ENCODE measurements at places on chromosomes 2 and 18.

- DNase-seq: no peak
These were observed 71.1 kb upstream of the SESTD1 start for GRCh38 chr2:179335732-179336131.

DNA sequence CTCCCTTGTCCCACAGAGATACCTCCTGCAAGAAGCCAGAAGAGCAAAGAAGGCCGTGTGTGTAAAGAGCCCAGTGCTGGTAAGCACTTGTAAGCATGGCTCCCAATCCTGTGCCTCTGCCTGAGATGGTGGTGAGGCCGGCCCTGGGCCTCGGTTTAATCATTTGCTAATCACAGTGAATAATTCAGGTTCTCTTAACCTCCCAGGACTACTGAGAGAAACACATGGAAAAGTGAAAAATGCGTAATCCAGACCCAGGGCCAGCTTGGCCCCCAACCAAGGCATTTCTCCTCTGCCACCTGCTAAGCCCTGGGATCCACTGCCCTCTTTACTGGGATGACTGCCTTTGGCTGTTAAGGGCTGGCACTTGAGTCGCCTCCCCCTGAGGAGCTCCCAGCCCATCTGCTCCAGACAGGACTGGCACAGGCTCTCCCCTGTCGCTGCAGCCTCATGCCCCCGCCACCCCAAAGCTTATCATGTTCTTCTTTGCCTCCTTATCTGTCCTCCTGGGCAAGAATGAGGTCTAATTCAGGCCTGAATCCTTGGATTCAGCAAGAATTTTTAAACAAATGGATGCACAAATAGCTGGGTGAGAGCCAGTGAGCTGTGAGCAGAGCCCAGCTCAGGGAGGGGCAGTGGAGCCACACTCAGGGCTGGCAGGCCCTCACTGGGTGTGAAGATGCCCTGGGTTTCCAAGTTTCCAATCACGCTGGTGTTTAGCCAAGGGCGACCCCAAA lies 193.9 kb upstream of the HS6ST1 start:
- DNase-seq: no peak

- no peak for DNase-seq
These were observed 2.8 kb upstream of the ECEL1 start for GRCh38 chr2:232490221-232491138.

DNA sequence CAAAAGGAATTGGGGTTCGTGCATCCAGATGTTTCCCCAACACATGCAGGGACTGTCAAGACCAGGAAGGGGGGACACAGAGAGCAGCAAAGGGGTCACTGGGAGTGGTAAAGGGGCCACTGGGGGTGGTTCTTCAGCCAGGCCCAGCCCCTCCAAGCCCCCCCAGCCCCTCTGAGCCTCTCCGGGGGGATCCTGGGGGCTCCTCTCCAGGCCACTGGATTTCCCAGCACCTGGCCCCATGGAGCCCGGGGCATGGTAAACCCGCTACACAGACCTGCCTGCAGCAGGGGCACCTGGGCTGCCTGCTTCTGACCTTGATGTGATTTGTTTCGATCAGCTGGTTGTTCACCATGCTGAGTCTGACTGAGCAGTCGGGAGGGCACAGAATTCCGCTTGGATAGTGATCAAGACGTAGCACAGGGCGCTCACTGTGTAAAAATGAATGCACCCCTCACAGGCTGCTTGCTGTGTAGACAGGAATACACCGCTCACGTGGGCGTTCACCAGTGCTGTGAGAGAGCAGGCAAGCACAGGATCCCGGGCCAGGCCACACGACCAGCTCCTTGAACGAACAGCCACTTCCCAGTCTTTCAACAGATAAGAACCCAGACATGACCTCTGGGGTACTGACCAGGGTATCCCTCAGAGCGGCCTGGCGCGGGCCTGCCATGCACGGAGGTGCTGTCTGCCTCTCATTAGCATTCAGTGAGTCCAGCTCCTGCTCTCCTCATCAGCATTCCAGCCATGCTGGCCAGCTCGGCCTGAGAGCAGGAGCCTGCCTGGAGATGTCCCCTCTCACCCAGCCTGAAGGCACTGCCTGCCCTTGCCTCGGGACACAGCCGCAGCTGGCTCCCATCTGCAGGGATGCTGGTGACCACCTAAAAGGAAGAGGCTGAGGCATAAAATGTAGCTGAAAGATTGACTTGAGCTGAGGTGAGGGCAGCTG lies 73.3 kb upstream of the OTOS start:
- DNase-seq: no peak

DNA sequence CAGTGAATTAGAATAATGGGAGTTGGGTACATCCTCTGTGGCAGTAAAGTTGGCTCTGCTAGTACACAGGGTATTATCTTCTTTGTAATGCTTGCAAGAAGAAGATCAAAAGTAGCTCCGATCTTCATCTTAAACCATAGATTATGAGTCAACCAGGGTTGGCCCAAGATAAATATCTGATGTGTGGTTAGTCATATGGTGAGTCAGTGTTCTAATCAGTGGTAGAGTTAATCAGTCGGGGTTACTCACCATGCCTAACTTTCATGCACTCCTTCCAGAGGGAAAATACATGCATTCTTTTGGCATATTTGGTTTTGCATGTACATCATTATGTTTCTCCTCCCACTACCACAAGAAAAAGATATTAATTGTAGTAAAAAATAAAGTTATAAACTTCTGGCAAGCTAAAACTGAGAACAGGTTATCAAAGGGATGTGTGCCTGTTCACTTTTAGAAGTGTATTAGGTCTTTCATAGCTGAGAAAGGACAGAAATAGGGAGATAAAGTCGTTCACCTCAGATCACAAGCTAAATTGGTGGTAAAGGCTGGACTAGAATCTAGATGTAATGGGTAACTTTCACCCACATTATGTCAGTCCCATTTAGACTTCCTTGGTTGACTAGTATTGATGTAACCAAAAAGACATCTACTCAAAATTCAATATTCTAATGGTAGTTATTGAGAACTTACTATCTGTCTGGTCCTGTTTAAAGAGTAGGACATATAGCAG lies 684.4 kb downstream of the IRS1 start:
- DNase-seq: no peak

DNA sequence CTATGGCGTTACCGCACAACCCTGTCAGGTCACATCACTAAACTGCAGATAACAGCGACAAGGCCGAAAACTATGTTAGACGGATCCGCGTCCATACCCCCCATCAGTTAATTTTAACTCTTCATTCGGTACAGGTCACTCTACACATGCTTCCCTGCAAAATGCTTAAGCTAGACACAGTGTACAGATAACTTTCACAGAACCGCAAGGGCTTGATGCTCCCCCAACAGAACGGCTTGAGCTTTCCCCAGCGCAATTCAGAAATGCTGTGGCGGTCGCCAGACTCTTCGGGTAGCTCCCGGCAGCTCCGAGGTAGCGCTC lies 283 bp upstream of the RBBP8 start:
- DNase-seq: no peak

GRCh38 chr2:88188748-88189147 lies 18.6 kb downstream of the THNSL2 start:
- no peak for DNase-seq

DNA sequence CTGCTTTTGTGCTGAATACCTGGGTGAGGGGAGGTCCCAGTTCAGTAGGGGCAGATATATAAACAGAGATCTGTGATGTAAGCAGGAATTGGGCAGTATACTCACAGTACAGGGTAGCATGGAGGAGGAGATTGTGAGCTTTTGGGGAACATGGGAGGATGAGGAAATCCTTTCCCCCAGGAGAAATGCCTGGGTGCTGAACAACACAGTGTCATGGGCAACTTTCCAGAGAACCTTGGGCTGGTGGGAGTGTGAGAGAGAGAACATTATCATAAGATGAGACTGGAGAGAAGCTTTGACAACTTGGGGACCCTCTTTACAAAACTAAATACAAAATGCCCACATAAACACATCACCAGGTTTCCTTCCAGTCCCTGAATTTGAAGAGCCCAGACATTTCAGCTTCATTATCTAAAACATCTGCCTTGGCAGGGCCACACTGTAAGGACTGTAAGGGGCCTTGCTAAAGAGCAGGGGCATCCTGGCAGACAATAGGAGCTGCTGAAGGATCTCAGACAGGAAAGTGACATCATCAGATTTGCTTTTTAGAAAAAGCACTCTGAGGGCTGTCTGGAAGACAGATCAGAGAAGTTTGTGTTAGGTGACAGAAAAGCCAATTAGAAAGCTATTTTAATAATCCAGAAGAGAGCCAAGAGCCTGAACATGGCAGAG lies 303.1 kb upstream of the FBXO11 start:
- no peak for DNase-seq

DNA sequence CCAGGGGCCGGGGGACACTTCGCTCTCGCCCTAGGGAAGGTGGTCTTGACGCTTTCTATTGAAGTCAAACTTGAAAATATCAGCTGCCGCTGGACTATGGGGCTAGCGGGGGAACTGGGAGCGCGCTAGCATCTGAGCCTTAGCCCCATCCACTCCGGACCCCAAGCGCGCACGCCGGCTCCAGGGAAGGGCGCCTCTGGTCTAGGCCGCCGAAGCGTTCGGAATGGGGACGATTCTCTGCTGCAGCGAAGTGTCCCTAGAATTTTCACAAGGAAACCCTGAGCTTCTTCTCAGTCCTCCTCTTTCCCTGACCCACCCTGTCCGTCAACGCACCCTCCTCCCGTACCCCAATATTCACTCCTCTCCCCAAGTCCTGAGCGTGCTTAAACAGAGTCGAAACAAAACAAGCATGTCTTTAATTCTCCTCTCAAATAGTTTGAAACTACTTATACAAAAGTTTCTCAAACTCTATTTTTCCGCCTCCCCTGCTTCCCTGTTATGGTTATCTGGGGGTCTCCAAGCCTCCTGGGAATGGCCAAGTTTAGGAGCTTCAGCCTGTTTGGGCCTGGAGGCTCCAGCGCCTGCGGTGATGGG lies 5.0 kb downstream of the RAX start:
- DNase-seq: no peak

GRCh38 chr2:223251656-223252229 lies 199.8 kb downstream of the KCNE4 start:
- no peak for DNase-seq

DNA sequence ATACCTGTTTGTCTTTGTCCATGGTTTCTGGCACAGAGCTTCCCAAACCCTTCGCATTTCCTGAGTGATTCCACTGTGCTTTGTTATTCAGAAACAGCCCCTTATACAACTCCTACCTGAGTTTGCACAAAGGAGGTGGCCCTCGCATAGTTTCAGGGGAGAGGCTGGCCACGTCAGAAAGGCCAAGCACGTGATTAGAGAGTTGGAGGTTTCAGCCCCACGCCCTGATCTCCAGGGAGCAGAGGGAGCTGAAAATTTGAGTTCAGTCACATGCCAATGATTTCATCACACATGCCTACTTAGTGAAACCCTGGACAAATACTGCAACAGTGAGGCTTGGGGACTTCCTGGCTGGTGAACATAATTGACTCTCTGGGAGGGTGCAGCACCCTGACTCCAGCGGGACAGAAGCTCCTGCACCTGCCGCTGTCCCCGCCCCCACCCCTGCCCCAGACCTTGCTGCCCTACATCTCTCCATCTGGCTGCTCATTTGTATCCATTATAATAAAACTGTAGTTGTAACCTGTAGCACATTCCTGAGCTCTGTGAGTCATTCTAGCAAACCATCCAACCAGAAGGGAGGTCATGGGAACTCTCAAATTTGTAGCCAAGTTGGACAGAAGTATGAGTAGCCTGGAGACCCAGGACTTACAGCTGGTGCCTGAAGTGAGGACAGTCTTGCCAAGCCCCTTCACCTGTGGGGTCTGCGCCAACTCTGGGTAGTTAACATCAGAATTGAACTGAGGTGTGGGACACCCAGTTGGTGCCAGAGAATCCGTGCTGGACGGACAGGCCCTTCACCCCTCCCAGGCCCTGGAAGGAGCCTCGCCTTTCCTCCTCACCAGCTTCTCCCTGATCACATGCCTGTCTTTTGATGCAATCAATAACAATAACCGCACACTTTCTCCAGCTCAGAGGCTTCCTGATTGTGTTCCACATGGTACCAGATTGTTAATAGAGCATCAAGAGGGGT lies 224.3 kb downstream of the ANAPC1 start:
- no peak for DNase-seq

DNA sequence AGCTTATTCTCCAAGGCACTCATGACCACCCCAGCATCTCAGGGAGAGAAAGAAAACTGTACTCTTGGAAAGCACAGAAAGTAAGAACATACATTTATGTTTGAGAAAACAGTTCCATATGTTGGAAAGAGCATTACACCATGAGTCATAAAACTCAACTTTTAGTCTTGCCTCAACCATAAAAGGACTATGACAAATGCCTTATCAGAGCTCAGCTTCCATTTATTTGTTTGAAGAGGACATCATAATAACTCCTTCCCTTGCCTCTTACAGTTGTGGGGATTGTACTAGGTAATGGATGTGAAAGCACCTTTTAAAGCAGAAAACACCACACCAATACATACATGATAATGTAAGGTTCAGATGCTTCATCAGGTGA lies 370.8 kb downstream of the LNPK start:
- no peak for DNase-seq

DNA sequence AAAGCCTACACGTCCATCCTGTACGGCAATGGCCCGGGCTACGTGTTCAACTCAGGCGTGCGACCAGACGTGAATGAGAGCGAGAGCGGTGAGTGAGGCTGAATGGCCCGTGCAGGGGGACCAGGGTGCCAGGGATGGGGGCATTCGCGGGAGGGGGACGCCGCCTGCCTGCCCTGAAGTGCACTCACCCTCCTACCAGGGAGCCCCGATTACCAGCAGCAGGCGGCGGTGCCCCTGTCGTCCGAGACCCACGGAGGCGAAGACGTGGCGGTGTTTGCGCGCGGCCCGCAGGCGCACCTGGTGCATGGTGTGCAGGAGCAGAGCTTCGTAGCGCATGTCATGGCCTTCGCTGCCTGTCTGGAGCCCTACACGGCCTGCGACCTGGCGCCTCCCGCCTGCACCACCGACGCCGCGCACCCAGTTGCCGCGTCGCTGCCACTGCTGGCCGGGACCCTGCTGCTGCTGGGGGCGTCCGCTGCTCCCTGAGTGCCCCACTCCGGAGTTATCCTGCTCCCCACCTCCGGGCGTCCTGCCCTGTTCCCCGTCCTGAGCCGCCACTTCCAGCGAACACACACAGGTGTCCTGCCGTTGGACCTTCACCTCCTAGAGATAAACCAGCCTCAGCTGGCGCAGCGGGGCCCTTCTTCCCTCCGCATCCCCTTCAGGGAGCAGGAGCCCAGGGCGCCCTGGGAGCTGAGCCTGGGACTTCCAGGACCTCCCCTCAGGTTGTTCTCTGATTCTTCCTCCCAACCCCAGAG lies 2.9 kb downstream of the ALPI start:
- no peak for DNase-seq

DNA sequence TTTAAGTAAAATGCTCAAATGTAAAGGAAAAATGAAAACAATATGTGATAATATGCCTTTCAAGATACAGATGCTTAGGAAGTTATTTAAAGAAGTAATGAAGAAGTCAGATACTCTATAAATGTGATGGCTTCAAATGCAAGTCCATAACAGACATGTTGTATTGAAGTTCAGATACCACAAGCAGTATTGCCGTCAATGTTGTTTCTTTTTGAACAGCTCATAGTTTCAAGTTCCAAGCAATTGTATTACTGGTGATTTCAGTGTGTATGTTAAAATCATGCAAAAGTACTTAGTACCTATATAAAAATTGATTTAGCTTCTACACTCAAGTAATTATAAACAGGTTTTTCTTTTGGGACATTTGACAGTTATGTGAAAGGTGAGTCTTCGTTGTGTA lies 24.9 kb downstream of the KCMF1 start:
- no peak for DNase-seq
